ENCODE measurements at places on chromosomes 7 and 10.

DNA sequence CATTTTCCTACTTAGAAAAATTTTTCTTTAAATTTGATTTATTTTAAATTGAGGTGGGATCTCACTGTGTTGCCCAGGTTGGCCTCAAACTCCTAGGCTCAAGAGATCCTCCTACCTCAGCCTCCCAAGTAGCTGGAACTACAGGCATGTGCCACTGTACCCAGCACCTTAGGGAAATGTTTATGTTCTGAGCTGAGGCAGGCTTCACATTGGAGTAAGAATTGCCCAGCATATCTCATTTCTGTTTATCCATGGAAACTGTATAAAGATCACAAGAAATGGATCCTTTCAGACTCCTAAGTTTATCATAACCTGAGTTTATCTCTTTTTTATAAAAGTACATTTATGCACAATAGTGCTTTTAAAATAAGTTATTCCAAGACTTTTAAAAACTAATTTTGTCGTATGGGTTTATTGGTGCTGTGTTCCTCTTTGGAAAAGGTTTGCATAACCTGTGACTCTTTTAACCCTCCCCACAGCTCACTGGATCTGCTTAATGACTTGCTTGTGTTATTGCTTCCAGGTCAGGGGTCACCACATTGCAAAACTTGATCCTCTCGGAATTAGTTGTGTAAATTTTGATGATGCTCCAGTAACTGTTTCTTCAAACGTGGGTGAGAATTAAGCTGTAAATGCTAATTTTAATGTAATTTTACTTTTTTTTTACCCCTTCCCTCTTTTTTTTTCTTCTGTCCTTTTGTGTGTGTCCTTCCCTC lies 40.7 kb downstream of the OGDH start:
- no peak for DNase-seq

DNA sequence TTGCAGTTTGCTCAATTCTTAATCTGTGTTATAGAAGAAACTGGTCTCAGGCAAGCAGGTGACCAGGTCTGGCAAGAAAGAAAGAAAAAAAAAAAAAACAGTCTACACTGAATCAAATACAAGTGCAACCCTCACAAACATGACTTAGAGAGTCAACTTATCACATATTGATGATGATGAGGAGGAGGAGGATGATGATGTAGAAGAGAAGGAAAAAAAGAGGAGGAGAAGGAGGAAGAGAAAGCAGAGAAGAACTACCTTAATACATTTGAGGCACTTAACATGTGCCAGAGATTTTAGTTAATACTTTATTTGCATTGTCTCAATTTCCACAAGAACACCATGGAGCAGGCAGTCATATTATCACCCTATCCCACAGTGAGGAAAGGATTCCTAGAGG lies 91.5 kb downstream of the GLI3 start:
- no peak for DNase-seq

DNA sequence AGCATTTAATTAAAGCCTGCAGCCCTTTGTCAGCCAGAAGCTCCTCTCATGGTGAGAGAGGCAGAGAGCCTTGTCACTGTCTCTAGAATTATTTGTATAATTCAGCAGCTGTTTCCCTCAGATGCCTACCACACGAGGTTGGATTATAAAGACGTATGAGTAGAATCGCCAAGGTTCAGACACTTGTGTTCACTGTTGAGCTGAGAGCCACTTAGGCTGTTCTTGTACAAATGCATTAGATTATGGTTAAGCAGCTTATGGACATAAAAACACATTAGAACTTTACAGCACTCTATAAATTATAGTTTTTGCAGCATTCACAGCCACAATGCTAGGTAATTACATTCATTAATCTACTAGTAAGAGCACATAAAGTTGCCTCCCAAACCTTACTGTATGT lies 282.6 kb downstream of the AUTS2 start:
- DNase-seq, result no peak

- no peak for DNase-seq
Observed at GRCh38 chr7:31074403-31075085, 22.4 kb downstream of the ADCYAP1R1 start.

GRCh38 chr10:94500063-94500462 lies 45.5 kb upstream of the HELLS start:
- DNase-seq, result no peak

GRCh38 chr10:50508315-50509051 lies 115.3 kb downstream of the SGMS1 start:
- no peak for DNase-seq

DNA sequence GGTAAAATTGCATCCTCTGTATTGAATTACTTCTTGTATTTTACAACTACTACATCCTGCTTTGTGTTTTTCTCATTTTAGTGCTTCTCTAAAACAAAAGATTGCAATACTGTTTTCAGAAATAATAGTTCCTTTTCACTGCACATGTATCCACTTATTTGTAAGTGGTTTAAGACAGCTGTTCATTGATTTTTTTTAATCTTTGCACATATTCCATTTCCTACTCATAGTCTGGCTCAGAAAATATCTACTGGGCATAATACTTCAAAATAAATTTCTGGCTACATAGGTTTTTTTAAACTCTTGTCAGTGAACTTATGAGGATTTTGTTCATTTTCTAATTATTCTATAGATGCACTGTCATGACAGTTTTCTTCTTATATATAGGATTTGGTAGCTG lies 54.8 kb downstream of the SND1 start:
- DNase-seq, result no peak

DNA sequence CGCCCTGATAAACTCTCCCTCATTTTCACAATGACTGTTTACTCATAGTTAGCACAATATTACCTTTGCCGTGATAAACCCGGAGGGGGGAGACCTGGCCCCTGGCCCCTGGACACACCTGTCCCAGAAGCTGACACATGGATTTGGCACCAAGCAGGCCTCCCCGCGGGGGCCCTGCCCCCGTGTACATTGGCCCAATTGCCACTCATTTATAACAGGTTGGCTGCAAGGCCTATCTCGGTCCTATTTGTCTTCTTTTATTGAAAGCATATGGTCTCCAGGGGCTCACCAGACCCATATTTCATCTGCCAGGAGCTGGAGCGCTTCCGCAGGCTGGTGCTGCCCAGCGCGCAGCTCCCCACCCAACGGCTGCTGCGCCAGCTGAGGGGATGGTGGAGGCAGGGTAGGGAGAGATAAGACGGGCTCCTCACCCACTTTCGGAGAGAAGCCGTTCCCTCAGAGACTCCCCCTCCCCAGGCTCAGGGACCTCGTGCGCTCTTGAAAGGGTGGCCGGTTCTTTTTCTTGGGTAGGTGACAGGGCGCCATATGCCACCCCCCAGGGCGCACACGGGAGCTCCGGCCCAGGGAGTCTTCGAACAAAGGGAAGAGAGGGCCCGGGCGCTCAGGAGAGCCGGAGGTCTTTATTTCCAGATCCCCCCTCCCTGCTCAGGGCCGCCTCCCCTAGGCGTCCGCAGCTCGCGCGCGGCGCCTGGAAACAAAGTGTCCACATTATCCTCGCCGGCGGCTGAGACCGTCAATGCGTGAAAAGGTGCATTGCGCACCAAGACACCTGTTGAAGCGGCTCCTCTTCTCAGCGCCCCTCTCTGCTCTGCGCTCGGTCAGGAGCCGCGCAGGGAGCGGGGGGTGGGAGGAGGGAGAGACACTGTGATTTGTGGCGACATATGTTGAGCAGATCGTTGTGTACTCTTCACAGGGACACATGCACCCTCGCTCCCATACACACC lies 4.3 kb upstream of the NEUROG3 start:
- no peak for DNase-seq

GRCh38 chr7:55148571-55148970 lies 129.8 kb downstream of the EGFR start:
- no peak for DNase-seq

DNA sequence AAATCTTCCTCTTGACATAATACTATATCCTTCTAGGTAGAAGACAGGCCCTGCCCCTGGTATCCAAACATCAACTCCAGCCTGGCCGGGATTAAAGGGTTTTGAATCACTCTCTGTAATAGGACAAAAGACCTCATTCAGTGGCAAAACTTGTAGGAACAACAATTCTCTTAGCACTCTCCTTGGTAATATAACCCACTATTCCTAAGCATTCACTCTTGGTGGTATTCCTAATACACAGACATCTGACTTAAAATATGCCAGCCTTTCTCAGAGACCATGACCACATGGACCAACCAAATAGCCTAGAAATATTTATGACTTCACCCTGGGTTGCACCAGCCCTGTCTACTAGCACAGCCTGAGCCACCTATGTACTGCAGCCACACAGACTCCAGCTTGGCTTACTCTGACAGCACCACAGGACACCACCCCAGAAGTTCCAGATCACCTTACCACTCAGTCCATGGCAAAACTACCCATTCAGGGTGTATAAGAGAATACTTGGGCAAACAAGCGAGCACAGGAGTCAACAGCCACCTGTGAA lies 244.9 kb upstream of the NEBL start:
- no peak for DNase-seq

- DNase-seq, result no peak
Observed at GRCh38 chr10:58554316-58554715, 41.6 kb downstream of the BICC1 start.

GRCh38 chr10:124233546-124234138 lies 140.2 kb upstream of the CHST15 start:
- no peak for DNase-seq

- DNase-seq, result no peak
Observed at GRCh38 chr10:129136951-129137350, 330.1 kb upstream of the MGMT start.

DNA sequence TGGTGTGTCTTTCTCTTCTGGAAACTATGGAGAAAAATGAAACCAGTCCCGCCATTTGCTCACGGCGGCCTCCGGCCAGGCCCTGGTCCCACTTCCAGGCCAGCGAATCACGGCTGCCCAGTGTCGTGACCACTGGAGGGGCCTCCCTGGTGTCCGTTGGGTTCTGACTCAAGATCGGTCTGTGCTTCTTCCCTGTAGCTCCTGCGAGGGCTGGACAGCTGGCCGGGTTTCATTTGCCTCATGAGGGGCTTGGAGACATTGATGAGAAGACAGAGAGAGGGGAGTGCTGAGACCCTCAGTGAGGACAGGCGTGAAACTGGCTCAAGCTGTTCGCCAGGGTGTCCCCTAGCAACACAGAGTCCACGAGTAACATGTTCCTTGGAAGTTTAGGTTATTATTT lies 108.6 kb downstream of the ADARB2 start:
- no peak for DNase-seq

- DNase-seq, result no peak
Observed at GRCh38 chr7:17466216-17466615, 167.8 kb downstream of the AHR start.

Measured in T follicular helper cell (primary cell).